GM06990 (cell line): ENCODE measurements at places on chromosomes 6 and 20.

GRCh38 chr6:65671922-65672321 is 35.1 kb downstream of the EYS start:
- DNase-seq = no peak

GRCh38 chr6:21582651-21583050 is 10.9 kb upstream of the SOX4 start:
- DNase-seq = no peak

DNA sequence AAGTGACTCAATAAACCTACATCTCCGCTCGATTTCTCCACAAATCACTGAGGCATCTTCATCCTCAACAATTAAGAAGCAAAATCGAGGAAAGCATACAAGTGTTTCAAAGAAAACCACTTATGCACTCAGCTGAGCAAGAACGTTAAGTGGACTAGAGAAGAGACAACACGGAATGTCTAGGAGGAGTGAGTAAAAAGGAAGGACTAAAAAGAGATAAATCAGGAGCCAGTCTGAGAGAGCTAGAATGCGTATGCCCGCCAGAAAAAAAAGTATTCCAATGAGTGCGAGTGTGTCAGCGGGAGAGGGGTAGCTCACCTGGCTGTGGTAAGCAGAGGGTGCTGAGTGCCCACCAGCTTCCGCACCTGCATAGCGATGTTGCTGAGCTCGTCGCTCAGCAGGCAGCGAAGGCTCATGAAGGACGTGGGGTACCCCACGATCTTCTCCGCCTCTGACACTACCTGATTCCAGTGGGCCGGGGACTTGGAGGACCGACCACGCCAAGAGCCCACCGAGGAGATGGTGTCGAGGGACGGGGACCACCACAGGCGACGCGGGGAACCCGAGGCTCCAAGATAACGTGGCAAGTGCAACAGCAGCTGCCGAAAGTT is 587 bp downstream of the PDSS2 start:
- no peak for DNase-seq

GRCh38 chr6:71929047-71929446 is 42.7 kb downstream of the RIMS1 start:
- no peak for DNase-seq

DNA sequence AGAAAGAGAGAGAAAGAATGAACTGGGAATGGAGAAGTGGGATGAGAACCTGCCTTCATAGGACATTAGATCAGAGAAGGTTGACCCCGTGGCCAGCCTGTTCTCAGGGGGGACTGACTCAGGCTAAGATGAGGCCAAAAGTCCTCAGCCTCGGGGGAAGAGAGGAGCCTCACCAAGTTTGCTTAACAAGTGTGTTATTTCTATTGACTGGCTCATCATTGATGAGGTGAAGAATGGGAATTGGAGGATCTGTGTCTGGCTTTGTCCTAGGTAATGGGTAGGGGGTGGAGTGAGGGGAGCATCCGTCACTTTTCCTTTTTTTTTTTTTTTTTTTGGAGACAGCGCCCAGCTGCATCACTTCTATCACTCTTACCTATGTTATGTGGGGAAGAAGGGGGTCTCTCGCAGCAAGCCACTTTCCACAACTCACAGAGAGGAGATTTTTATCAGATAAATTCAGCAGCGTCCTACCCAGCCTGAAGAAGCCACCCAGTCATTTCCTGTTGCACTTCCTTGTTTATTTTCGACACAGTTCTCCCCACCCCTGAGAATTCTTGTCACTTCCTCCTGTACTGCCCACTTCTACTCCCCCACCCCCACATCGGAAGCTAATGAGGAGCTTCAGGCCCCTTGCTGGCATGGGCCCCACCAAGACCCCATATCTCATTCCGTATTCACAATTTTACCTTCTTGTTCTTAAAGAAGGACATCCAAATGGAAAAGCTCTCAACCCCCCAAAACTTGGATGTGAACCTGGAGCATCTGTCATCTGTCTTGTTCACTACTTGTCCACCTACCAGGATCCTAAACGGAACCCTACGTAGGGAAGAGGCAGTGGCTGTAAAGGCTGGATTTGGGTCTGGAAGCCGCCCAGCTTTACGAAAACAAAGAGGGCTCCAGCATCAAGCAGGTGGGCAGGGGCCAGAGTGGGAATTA is 2.8 kb upstream of the RNASET2 start:
- DNase-seq = peak; percentile 44

DNA sequence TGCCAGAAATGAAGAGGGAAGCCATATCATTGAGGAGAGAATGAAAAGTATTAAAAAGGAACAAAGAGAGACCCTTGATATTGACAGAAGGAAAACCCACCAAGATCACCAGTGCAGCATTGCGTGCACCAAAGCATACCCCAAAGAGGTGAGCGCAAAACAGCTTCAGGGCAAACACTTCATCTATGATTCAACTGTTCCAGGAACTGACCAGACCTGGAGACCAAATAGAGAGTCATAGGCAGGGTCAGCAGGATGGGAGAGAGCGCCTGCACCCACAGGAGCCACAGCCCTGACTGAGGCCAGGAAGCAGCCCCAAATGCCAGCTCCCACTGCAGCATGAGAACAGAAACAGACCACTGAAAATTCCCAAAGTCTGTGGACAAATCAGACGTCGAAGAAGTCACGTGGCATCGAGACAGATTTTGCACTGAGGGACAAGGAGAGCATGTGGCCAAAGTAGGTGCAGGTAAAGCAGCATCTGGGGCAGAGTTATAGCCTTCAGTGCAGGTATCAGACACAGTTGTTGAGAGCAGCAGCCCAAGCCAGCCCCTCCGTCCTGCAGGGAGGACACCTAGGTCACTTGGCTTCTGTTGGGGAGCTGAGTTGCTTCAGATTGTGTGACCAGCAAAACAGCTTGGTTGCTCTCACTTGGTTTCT is 29.3 kb downstream of the CHRNA4 start:
- DNase-seq = no peak

DNA sequence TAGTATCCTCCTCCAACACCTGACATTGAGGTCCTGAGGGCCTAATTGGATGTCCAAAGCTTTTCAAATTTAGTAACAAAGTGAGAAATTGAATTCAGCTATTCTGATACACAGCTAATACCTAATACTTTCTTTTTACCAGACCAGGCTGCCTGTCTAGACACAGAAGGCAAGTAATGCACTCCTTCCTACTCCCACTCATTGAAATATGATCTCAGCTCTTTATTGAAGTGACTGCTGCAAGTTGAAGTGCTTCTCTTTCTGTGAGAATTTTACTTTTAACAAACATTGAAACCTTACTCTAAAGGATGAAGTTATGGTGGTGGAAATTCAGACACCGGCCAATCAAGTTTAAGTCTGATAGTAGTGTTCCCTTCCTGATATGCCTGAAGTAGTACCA is 90.8 kb upstream of the OGFRL1 start:
- no peak for DNase-seq

DNA sequence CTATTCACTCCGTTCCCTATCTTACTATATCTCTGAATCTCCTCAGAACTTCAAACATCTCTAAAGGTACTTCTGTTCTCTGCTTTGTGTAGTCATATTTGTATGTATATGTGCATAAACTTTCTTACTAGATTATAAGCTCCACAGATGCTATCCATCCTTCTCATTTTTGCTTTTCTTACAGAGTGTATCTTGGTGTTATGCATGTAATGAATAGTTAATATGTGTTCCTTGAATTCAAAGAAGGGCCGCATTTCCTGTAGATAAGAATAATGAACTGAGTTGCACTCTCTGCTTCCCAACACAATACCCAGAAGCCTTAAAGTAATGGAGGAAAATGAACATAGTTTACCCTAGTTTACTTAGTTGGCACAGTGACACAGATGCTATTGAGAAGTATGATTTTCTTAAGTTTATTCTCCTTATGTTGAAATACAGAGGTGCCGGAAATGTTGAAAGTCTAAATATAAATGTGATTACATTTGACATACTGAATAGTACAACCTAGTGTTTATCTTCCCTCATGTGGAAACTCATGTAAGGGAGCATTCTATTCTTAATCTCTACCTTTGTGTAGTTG is 6.0 kb downstream of the NUS1 start:
- no peak for DNase-seq

GRCh38 chr6:128727500-128727899 is 155.4 kb upstream of the LAMA2 start:
- DNase-seq = no peak

- no peak for DNase-seq
Measured at GRCh38 chr6:153172815-153173214, 41.7 kb upstream of the RGS17 start.

DNA sequence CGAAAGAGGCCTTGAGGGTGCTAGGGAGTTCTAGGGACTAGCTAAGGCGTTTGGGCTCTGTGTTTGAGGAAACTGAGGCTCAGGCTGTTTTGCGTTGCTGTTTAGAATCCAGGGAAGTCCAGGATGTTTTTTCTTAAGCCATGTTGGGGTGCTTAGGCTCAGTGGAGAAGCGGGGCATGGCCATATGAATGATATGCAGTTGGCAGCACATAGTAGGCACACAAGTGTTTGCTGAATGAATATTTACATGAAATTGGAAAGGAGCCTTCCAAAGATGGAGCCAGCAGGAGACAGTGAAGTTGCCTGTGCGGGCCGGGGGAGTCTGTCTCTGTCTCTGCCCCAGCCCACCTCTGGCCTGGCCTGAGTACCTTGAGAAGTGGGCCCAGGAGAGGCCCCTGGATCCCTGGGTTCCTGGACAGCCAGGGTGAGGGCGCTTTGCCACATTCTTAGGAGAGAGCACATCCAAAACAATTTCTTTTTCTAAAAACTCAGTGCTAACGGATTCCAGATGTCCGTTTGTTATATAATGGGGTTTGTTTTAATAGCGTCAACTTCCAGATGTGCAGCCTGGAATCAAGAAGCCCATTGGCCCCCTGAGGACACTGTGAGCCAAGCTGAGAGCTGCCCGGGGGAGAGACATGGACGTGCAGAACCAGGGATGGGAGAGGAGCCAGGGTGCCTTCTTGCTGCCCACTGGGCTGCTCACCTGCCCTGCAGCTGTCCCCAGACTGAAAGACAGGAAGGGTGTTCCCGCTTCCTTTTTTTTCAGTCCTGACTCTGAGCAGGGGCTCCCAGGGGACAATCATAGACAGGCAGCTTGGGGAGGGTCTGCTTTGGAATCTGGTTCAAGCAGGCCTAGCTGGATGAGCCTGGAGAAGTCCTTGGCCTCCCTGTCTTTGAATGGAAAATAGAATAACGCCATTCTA is 20.1 kb upstream of the EMILIN3 start:
- DNase-seq = no peak

GRCh38 chr6:8578006-8578405 is 142.7 kb upstream of the SLC35B3 start:
- no peak for DNase-seq

DNA sequence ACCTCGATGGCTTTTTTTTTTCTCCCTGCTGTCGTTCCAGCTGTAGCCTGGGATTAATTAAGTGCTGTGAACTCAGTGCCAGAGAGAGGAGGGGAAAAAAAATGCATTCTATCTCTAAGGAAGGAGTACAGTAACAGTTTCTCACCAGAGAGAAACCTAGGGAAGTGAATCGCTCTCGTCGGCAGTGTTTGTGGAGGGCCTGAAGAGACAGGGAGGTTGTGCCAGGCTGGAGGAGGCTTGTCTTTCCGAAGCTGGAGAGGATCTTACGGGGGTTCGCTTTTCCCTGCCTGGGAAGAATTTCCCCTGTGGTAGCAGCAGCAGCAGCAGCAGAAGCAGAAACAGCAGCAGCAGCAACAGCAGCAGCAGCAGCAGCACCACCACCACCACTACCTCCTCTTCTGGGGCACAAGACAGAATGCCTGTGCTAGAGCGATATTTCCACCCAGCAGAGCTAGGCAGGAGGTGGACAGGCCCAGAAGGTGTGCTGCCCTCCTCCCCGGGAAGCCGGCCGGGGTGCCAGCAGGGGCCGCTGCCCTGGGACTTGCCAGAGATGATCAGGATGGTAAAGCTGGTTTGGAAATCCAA is 186.5 kb downstream of the PDE7B start:
- DNase-seq = no peak

- no peak for DNase-seq
Measured at GRCh38 chr6:13688692-13689196, 22.9 kb downstream of the RANBP9 start.

DNA sequence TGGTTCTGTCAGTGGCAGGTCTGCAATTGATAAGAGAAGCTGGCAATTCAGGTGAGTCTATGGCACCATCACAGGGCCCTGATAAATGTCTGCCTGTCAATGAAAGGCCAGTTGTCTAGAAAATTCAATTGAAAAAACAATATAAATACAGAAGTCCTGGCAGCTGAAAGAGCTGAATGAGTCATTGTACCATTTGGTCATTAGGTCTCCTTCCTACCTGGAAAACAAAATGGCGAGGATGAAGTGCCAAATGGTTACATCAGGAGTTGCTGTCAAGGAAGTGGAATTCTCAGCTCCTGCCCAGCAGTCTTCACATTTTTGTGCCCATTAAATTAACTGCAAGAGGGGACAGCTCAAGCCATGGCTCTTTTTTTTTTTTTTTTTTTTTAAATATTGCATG is 37.7 kb downstream of the PEX7 start:
- no peak for DNase-seq

- DNase-seq = no peak
Measured at GRCh38 chr6:125888989-125889656, 67.4 kb upstream of the HINT3 start.

DNA sequence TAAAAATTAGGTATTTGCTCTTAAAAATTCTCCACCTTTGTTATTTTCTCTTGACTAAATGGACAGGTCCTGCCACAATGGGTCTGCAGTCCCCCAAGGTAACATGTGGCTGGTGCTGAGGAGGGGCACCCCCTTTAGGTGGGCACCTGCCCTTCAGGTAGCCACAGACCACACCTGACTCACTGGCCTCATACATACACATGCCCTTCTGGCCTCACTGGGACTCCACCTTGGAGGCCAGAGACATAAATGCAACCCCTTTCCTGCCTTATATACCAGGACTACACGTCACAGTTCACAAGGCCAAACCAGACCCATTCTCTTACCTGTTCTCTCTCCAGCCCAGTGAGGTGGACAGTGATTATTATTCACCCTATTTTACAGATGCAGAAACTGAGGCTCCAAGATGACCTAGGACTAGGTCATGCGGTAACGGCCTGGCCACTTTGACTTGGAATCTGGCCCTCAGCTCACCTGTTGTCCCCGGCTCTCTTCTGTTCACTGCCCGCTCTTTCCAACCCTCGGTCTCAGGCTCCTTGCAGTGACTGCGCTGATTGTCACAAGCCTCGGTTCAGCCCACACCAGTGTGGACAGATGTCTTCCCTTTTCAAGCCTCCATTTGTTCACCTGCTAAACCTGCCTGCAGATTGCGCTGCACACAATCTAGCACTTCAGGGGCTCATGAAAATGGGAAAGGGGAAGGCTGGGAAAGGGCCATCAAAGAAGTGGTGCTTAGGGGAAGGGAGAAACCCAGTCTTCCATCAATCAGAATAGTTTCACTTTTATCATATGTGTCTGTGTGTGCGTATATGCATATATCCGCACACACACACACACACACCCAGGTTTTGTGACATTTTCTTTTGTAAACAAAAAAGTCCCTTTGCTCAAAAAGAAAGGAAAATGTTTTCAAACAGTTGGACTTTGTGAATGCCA is 121.7 kb downstream of the BCAS1 start:
- DNase-seq = no peak

GRCh38 chr20:50802289-50802688 is 7.4 kb downstream of the BCAS4 start:
- DNase-seq = no peak

GRCh38 chr6:146287691-146288369 is 255.8 kb upstream of the RAB32 start:
- no peak for DNase-seq
